ENCODE measurements at places on chromosomes 5 and 9.

GRCh38 chr9:128142061-128142460 lies 7.2 kb upstream of the LCN2 start:
- DNase-seq, result no peak

DNA sequence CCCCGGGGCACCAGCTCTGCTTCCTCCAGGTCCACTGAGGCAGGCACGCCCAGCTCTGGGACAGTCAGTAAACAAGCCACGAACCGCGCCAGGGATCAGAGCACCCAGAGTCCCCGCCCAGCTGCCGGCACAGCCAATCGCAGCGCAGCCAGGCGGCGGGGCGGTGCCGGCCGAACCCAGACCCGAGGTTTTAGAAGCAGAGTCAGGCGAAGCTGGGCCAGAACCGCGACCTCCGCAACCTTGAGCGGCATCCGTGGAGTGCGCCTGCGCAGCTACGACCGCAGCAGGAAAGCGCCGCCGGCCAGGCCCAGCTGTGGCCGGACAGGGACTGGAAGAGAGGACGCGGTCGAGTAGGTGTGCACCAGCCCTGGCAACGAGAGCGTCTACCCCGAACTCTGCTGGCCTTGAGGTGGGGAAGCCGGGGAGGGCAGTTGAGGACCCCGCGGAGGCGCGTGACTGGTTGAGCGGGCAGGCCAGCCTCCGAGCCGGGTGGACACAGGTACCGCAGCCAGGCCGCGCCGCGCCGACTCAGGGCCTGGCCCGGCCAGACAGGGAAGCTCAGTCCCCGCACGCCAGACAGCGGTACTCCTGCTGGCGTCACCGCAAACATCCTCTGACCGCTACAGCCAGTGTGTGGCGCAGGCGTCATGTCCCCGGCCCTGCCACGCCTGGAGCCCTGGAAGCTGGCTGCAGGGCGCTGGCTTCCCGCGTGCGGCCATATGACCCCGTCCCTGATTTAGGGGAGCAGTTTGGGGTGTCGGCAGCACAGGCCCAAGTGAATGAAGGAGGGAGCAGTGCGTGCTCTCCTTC lies at the start of gene CTSL:
CTSL (plus strand) TSS at position 220 of the 810 bp plus-strand sequence. CDS start 1,485 bp downstream, outside the sequence.
- no peak for DNase-seq

DNA sequence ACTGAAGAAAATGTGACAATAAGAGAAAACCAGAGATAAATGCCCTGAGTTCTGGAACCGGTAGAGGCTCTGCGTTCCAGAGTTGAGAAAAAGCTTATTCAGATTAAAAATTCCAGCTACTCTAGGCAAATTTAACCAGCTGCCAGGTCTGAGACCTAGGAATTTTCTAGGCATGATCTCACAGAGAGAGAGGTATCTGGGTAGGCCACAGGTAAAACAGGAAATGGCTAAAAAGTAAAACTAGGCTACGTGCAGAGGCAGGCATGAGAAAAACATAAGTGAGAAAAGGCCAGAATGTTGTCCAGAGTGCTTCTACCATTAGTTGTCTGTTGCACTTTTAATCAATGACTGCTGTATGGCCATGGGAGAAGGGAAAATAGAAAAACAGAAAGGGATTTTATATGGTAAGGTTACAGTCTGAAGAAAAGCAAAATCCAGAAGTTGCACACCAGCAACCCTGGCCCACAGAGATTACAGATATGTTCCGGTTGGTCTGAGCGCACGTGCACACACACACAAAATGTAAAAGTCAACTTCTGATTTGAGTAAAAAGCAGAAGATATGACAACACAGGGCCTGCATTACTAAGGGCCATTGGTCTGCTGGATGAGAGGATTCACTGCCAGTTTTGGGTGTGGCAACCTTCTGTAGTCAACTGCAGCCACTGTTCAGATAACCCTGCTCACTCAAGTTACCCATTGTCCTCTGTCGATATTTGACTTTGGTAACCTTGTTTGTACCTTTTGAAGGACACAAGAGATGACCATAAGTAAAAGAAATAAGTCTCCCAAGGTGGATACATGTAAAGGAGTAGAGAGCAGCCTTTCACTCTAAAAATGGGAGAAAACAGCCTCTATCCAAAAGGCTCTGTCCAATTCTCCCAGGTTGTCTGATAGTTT lies 266.0 kb downstream of the DTWD2 start:
- DNase-seq, result no peak

DNA sequence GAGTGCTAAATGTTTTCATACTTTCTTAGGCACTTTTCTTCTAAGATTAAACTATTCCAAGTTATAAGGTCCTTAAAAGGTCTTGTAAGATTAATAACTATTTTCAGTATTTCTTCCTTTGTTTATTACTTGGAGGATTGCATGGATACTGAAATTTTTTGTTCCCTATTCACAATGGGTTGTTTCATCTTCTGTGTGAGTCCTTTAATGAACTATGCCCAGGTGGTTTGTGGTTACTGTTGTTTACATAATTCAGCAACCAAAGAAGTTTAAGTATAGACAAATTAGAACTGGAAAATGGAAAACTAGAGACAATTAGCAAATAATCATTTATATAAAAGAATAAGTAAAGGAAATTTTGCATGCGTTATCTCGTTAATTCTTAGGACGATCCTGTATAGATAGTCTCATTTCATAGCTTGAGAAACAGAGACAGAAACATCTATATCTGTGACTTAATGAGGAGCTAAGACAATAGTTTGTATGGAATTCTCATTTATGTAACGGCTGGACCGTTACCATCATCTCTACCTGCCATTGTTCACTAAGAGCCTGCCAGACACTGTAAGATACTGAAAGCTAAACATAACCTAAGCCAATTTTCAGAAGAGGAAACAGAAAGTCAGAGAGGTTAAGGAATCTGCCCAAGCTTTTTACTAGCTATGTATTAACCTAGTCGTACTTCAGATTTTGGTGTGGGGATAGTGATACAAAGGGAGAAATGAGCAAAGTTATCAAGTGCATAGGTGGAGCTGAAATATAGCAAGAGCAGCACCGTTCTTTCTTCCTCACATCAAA lies 148.2 kb downstream of the PAM start:
- no peak for DNase-seq

GRCh38 chr9:73736270-73736669 lies 584.6 kb downstream of the ANXA1 start:
- DNase-seq, result no peak

DNA sequence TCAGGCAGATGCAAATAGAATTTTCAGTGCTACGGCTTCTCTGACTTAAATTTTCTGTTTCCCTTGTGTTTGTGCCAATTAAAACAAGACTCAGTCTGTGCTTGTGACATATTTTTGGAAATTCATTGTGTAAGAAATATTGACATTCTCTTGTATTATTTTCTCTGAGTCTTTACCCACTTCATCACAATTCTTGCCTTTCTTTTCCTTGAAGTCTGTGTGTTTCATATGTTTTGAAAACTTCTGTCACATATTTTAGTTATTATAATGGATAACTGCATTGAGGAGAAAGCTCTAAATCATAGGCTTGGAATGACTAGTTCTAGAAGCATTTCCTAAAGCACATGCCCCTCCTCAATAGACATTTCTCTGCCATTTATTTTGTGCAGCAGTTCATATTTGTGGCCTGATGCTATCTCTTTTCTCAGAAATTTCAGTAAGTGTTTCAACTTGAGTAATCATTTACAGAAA lies 206.6 kb downstream of the PALM2AKAP2 start:
- peak; percentile 93 for DNase-seq

- DNase-seq, result no peak
Observed at GRCh38 chr5:93421987-93422401, 159.0 kb downstream of the NR2F1-AS1 start.

DNA sequence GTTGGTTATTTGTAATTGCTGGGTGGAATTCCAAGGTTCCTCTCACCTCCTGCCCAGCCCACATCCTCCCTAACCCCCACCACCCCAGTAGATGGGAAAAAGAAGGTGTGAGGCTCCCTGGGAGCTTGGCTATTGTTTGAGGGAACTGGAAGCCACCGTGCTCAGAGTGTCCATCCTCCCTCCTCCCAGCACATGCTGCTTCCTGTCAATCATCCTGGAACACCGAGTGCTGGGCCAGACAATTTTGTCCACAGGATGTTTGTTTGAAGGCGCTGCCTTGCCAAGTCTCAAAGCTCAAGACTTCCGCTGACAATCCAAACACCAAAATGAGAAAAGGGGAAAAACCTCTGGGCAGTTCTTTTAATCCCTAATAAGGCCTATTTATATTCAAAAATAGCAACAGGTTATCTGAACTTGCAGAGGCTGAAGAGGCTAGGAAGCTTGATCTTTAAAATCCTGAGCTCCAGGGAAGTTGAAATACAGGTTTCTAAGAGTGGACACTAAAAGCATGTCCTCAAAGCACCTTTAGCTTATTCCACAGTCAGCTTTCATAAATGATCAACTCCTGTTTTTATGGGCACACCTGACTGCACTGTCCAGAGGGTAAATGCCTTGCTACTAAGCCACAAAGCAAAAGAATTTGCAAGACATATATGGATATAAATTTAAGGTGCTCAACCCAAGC lies 286.7 kb downstream of the NFIB start:
- no peak for DNase-seq

- no peak for DNase-seq
Observed at GRCh38 chr5:14469551-14470377, 111.8 kb upstream of the OTULINL start.

- DNase-seq, result no peak
Observed at GRCh38 chr9:10148796-10149195, 464.0 kb downstream of the PTPRD start.

DNA sequence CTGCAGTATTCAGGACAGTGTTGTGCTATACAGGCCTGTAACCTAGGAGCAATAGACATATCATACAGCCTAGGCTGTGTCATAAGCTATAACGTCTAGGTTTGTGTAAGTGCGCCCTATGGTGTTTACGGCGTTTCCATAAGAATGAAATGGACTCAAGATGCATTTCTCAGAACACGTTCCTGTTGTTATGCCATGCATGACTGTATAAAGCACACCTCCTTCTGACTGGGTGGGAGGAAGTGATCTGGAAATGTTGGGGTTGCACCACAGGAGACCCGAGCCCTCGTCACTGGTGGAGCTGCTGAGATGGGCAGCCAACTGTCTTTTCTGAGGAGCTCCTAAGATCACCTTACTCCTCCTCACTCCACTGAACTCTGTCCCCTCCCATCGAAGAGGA lies 391.3 kb upstream of the DAP start:
- no peak for DNase-seq

- DNase-seq, result no peak
Observed at GRCh38 chr9:38288502-38288901, 104.0 kb upstream of the ALDH1B1 start.

DNA sequence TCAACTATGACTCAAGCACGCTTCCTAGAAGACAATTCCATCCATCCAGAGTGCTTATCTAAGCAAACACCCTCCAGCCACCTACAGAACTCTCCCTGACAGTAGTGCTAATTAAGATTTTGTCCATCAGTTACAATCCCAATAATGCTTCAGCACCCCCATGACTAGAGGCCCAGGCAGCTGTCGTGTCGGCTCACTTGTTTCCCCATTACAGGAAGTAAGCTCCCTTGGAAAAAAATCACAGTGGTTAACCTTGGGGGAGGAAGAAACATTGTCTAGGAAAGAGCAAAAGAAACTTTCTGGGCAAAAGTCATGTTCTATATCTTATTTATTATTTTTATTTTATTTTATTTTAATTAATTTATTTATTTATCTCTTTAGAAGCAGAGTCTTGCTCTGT lies 108.8 kb upstream of the LPAR1 start:
- DNase-seq, result no peak

DNA sequence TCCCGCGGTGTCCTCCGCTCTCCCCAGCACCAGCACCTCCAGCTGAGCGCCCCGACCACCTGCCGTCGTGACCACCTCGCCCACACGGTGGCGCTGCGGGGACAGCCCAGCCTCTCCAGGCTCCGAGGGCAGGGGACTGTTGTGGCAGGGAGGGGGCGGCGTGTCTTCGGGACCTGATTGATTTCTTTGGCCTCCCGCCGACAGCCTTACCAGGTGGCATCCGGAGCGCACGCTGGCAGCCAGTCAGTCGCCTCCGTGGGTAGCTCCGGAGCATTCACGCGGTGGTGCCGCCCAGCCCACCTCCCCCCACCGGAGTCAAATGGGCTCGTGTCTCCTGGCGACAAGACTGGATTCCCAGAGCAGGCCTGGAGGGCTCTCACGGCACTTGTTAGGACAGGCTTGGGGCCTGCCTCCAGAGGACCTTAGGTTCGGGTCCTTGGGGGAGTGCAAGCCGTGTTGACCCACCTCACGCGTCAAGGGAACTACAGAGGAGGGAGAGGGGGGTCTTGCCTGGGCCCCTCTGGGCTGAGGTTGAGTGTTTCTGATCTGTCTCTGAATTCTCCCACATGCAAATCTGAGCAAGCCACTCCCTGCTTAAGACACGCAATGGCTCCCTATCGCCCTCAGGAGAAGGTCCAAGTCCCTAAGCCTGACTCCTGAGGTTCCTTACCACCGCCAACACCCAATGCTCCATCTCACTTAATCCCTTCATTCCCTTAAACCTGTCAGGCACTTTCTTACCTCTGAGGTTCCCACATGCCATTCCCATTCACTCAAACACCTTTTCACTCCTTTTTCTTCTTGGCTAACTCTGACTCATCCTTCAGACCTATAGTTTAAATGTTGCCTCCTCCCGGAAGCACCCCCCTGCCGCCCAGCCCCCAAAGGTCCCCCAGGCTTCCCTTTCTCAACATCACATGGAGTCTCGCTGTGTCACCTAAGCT lies 51.2 kb upstream of the GGTA1 start:
- DNase-seq, result no peak

DNA sequence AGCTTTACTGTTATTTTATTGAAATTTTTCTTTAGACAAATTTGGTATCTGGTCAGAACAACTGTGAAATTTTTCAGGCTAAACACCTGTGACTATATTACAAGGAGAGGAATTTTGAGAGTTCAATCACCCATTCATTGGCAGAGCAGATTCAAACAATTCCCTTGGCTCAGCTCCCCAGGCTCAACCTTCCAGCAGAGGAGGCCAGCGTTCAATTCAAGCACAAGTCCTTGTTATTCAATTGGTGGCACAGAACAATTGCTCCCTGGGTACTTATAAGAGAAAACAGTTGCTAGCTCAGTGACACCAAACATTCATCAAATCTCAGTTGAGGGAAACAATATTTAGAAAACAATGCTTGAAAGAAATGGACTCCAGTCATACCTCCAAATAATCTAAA lies 83.3 kb downstream of the SUSD1 start:
- no peak for DNase-seq

- no peak for DNase-seq
Observed at GRCh38 chr9:5834214-5834613, 1.3 kb upstream of the ERMP1 start.

DNA sequence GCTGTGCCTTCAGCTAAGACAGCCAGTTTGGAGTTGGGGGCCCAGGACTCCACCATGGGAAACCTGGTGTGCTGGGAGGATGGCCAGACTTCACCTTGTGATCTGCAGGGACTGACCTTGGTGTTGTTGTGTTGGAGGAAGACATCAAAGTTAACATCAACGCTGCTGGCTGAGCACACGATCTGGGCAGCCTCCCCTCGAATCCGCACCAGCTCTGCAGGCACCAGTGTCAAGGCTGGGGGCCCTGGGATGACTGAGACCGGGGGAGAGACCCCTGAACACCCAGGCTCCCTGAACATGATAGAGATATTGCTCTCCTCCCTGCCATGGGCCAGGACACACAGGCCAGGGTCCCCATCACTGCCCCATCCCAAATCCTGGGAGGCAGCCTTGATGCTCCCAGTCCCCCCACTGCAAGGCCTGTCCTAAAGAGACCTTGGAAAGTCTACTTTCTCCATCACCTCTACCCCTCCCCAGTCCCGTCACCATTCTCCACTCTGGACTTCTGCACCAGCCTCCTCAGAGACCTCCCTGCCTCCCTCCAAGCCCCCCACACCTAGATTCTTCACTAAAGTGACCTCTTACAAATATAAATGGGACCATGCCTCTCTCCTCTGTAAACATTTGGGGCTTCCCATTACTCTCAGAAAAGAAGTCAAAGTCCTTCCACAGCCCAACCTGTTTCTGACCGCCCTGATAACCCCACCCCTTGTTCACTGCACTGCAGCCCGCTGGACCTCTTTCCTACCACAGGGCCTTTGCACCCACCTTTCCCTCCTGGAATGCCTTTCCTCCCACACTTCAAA lies 8.2 kb downstream of the CSF1R start:
- no peak for DNase-seq

All from AG09309 (cell line).